IPS DF 6.9 (cell line): ENCODE measurements at places on chromosomes 5 and 9.

DNA sequence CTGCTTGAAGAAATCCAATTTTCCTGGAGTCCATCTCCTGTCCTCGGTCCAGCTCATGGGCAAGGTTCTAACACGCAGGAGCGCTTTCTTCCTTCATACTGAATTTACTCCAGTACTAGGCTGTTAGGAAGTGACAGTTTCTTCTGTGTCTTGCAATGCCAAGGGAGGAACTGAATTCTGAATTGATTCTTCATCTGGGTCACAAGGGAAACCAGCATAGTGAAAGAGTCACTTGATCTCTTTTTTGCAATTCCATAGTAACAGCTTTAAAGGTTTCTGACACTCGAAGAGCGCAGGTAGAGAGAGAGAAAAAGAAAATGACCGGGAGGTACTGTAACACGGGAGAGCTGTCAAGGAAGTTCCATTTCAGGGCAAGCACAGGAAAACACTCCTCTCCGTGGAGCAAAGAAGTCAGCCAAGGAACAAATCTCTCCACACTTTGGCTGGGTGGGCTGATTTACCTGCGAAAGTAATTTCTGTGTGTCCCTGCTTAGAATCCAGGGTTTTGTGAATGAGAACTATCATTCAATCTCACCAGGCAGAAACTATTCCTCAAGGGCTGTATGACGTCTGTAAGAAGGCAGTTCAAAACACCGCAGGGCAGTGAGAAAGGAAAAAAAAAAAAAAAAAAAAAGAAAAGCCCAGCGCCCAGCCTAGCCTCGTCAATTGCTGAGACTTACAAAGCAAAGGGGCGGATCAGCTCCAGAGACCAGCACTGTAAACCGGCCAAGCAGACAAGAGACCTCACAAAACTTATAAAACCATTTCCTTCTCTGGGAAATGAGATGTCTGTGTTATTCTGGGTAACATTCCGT lies 617.8 kb downstream of the PDE4D start:
- H3K36me3 ChIP-seq = no peaks in the 10 kb centered on the region
- no peak overlapping the region for H3K27ac ChIP-seq
- no peak overlapping the region; the same call in 1 of the 2 replicates for H3K4me3 ChIP-seq
- H3K4me1 ChIP-seq = no peaks in the 10 kb centered on the region
- no peak for DNase-seq

DNA sequence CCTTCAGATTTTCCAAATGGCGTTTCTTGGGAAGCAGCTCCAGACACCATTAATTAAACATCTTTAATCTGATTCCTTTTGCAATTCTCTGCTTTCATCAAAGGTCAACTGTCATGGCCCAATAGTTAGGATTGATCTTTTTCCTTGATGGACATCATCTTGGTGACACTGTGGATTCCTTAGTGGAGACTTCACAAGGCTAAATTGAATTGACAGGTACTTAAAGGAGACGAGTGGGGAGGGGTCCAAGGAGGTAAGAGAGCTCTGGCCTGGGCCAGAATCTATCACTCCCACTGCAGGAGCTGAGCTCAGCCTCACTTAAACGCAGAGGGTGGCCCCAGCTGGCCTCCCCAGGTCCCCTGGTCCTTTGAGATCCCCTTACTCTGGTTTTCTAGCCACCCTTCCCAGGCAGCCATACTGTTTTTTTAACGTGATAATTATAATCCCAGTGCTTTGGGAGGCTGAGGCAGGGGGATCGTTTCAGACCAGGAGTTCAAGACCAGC lies 9.9 kb upstream of the HMCN2 start:
- peaks cover 2% of the 10 kb centered on the region; the same call in 1 of the 2 replicates for H3K4me1 ChIP-seq
- no peak overlapping the region for H3K27ac ChIP-seq
- H3K27me3 ChIP-seq = no peaks in the 10 kb centered on the region
- no peaks in the 10 kb centered on the region for H3K36me3 ChIP-seq
- no peak for DNase-seq

DNA sequence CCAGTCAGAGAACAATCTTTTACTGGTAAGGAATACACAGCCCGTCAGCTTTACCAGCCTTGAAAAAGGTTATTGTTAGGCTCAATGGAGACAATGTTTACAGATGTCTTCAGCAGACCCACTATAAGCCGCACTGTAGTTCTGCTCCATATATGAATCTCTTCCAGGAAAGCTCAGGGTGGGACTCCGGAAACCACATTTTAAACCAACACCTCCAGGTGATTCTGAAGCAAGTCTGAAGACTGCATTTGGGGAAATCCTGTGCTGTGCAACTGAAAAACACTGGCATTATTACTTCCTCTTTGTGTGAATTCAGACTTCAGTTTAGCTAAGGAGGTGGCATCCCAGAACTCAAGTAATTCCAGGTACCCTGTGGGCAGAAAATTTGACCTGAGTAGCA lies 3.5 kb downstream of the GZMK start:
- no peaks in the 10 kb centered on the region for H3K36me3 ChIP-seq
- no peaks in the 10 kb centered on the region for H3K4me1 ChIP-seq
- no peaks in the 10 kb centered on the region for H3K27me3 ChIP-seq
- no peak overlapping the region for H3K4me3 ChIP-seq
- no peak for DNase-seq

GRCh38 chr9:136203408-136204144 lies 1.4 kb downstream of the LHX3 start:
- DNase-seq = no peak
- H3K27me3 ChIP-seq = peaks cover 61% of the 10 kb centered on the region
- H3K4me3 ChIP-seq = peak overlapping the region; percentile 20; the same call in 1 of the 2 replicates
- peaks cover under 1% of the 10 kb centered on the region; the same call in 1 of the 2 replicates for H3K36me3 ChIP-seq

- no peak overlapping the region for H3K27ac ChIP-seq
- H3K27me3 ChIP-seq = no peaks in the 10 kb centered on the region
- DNase-seq = no peak
- H3K36me3 ChIP-seq = no peaks in the 10 kb centered on the region
- H3K4me3 ChIP-seq = no peak overlapping the region
- peaks cover 3% of the 10 kb centered on the region; the same call in 1 of the 2 replicates for H3K4me1 ChIP-seq
Observed at GRCh38 chr5:393846-394275, 49.1 kb upstream of the EXOC3 start.

DNA sequence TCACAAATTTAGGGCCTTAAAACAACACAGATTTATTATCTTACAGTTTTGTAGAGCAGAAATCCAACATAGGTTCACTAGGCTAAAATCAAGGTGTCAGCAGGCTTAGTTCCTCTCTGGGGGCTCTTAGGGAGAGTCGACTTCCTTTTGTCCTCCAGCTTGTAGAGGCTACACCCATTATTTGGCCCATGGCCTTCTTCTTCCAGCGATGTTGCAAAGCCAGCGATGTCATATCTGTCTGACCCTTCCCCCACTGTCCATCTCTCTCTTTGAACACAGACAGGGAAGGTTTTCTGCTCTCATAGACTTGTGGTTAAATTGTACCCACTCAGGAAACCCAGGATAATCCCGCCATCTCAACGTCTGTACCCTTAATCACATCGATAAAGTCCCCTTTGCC lies 60.3 kb upstream of the SHB start:
- DNase-seq = no peak
- H3K36me3 ChIP-seq = no peaks in the 10 kb centered on the region
- no peaks in the 10 kb centered on the region for H3K27me3 ChIP-seq
- no peak overlapping the region for H3K27ac ChIP-seq

DNA sequence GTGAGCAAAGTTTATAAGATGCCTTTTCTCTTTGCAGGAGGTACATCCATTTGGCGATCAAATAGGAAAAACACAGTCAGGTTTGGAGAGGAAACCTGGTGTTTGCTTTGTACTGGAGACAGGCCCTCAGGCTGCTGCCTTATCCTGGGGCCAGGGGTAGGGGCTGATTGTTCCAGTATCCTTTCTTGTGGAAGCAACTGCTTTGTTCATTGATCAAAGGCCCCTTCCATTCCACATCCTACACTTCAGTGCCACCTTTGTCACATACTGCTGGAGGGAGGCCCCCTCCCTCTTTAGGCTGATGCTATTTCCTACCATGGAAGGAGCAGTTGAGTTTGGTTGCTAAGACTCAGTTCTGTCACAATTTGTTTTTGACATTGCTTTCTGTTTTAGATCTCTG lies 778.1 kb downstream of the TLR4 start:
- no peak overlapping the region for H3K4me3 ChIP-seq
- DNase-seq = no peak
- no peaks in the 10 kb centered on the region for H3K36me3 ChIP-seq
- H3K4me1 ChIP-seq = peaks cover 2% of the 10 kb centered on the region; the same call in 1 of the 2 replicates
- H3K27me3 ChIP-seq = no peaks in the 10 kb centered on the region
